ENCODE measurements at places on chromosomes 6 and 20. TPM values are rescaled to one million over a fixed set of nuclear protein-coding genes. Genes with fewer than 3 reads are reported as not detected.

RIPOR2 gene
- total RNA-seq: 430 TPM

EPHA7 gene
- not detected for total RNA-seq

LGSN gene
- total RNA-seq: not detected

TNF gene
- 22.6 TPM for total RNA-seq

PROKR2 gene
- total RNA-seq: not detected

GRCh38 chr20:51064137-51064536 is 41.2 kb upstream of the KCNG1 start:
- H3K27me3 ChIP-seq: peaks cover under 1% of the 10 kb centered on the region
- no peaks in the 10 kb centered on the region for H3K4me1 ChIP-seq
- no peaks in the 10 kb centered on the region for H3K36me3 ChIP-seq
- no peak overlapping the region for H3K4me3 ChIP-seq
- DNase-seq: no peak

- H3K36me3 ChIP-seq: no peaks in the 10 kb centered on the region
- DNase-seq: no peak
- H3K4me1 ChIP-seq: peaks cover 18% of the 10 kb centered on the region
- no peak overlapping the region for H3K27ac ChIP-seq
- no peak overlapping the region for H3K4me3 ChIP-seq
- H3K27me3 ChIP-seq: peaks cover 11% of the 10 kb centered on the region
Observed at GRCh38 chr20:17681726-17682102, 328 bp downstream of the RRBP1 start.

All from B cell (primary cell).